ENCODE measurements at places on chromosomes 2 and 18. TPM values are rescaled to one million over a fixed set of nuclear protein-coding genes. Genes with fewer than 3 reads are reported as not detected.
A peak's percentile ranks its signal among the peaks of the same experiment; 100 is the strongest.

GRCh38 chr2:27712522-27712921 is 48.8 kb downstream of the SLC4A1AP start:
- H3K4me1 ChIP-seq: peaks cover 19% of the 10 kb centered on the region
- H3K36me3 ChIP-seq: no peaks in the 10 kb centered on the region

GRCh38 chr2:182133195-182133891 is 147.7 kb downstream of the PPP1R1C start:
- no peaks in the 10 kb centered on the region for H3K4me1 ChIP-seq
- no peak for DNase-seq
- H3K27me3 ChIP-seq: peaks cover 3% of the 10 kb centered on the region

- H3K27ac ChIP-seq: no peak overlapping the region
- H3K27me3 ChIP-seq: peaks cover 4% of the 10 kb centered on the region
- DNase-seq: no peak
- no peaks in the 10 kb centered on the region for H3K4me1 ChIP-seq
Observed at GRCh38 chr2:53424902-53425301, 342.7 kb upstream of the CHAC2 start.

DNA sequence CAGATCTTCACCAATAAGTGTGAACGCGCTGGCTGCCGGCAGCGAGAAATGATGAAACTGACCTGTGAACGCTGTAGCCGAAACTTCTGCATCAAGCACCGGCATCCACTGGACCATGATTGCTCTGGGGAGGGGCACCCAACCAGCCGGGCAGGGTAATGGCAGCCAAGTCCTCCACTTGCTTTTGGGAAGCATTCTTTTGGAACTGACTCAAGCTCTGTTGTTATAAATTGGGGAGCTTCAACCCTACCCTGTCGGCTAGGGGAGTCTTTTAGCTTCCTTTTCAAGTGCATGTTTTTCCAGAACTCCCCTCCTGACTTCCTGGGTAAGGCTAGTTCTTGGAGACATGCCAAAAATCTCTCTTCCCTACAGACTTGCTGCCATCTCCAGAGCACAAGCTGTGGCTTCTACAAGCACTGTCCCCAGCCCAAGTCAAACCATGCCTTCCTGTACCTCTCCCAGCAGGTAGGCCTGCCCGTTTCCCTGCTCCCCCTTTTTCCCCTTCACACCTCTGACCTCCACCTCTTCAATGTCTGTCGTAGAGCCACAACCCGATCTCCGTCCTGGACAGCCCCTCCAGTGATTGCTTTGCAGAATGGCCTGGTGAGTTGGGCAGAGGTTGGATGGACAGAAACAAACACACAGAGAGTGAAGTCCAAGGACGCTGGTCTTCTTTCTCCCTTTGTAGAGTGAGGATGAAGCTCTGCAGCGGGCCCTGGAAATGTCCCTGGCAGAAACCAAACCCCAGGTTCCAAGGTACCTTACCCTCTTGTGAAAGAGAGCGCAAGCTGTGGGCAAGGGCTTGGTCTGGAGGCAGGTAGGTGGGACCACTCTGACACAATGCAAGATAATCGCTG is 1.5 kb downstream of the ZFAND2B start:
- H3K27me3 ChIP-seq: no peaks in the 10 kb centered on the region
- H3K27ac ChIP-seq: peak overlapping the region; percentile 93
- peak overlapping the region; percentile 81 for H3K4me3 ChIP-seq
- H3K36me3 ChIP-seq: peaks cover 27% of the 10 kb centered on the region
- DNase-seq: no peak

- H3K27ac ChIP-seq: no peak overlapping the region
- H3K4me3 ChIP-seq: no peak overlapping the region
- no peak for DNase-seq
- H3K4me1 ChIP-seq: peaks cover 14% of the 10 kb centered on the region
- H3K27me3 ChIP-seq: peaks cover 32% of the 10 kb centered on the region
Observed at GRCh38 chr2:233584210-233584609, 17.6 kb upstream of the USP40 start.

GRCh38 chr2:130869441-130870160 is 32.9 kb downstream of the ARHGEF4 start:
- H3K4me3 ChIP-seq: no peak overlapping the region
- no peaks in the 10 kb centered on the region for H3K4me1 ChIP-seq
- H3K27me3 ChIP-seq: peaks cover 3% of the 10 kb centered on the region
- no peak for DNase-seq
- no peak overlapping the region for H3K27ac ChIP-seq
- no peaks in the 10 kb centered on the region for H3K36me3 ChIP-seq

TUBB8B gene
- not detected for total RNA-seq

DNA sequence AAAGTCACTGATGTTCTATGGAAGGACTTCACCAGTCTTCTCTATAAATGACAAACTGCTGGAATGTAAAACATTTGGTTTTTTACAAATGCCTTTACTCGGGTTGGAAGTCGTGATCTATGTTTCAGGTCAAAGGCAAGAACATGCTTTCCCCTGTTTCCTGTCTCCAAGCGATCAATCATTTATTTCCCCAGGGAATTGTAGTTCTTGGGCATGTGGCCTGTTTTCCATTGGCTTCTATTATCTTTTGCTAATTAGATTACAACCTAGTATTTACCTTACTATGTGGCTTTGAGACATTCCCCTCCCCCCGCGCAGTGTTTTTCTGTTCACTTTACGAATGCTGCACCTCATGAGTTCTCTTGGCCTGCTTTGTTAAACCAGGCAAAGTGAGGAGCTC is 684.2 kb downstream of the EPHA4 start:
- no peaks in the 10 kb centered on the region for H3K27me3 ChIP-seq
- no peak overlapping the region for H3K4me3 ChIP-seq
- no peaks in the 10 kb centered on the region for H3K36me3 ChIP-seq
- no peak overlapping the region for H3K27ac ChIP-seq

DNA sequence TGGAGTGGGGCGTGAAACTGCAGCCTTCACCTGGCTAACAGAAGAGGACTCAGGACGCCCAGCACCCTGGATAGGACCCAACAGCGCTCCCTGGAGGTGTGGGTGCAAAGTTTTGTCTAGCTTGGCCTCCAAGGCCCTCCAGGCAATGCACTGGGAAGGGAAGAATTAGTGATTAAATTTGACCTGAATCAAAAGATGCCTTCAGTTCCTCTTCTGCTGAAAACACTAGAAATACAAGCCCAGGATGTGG is 779 bp upstream of the TRIB2 start:
- peak; percentile 87 for DNase-seq
- peak overlapping the region; percentile 94 for H3K4me3 ChIP-seq
- H3K36me3 ChIP-seq: peaks cover 2% of the 10 kb centered on the region
- H3K27ac ChIP-seq: peak overlapping the region; percentile 88
- H3K4me1 ChIP-seq: peaks cover 34% of the 10 kb centered on the region

CNDP1 gene
- total RNA-seq: 0.28 TPM

DNA sequence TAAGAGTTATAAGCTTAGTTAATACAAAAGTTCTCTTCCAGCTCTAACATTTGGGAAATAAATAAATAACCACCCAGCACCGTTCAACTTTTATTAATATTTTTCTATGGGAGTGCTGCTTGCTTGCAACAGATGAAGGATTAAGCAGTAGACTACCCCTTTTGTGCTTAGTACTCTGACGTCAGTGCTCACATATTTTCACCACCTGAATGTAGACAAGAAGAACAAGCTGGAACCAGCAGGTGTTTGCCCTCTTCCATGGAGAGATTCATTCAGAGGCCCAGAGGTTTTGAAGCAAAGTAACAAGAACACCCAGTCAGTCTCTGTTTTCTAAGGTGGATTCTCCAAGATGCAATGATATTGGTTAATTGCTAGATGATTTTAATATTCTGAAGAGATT is 307.1 kb upstream of the PIK3C3 start:
- no peaks in the 10 kb centered on the region for H3K27me3 ChIP-seq
- no peak for DNase-seq
- H3K4me3 ChIP-seq: no peak overlapping the region
- H3K36me3 ChIP-seq: no peaks in the 10 kb centered on the region

GRCh38 chr2:126954831-126955230 is 56.1 kb downstream of the TEX51 start:
- no peak overlapping the region for H3K27ac ChIP-seq
- H3K4me3 ChIP-seq: no peak overlapping the region
- peaks cover 39% of the 10 kb centered on the region for H3K27me3 ChIP-seq
- H3K36me3 ChIP-seq: no peaks in the 10 kb centered on the region

DTNA gene
- total RNA-seq: not detected

PLEK gene
- 42.5 TPM for total RNA-seq

CRYGA gene
- total RNA-seq: not detected

LRRTM1 gene
- not detected for total RNA-seq

DNA sequence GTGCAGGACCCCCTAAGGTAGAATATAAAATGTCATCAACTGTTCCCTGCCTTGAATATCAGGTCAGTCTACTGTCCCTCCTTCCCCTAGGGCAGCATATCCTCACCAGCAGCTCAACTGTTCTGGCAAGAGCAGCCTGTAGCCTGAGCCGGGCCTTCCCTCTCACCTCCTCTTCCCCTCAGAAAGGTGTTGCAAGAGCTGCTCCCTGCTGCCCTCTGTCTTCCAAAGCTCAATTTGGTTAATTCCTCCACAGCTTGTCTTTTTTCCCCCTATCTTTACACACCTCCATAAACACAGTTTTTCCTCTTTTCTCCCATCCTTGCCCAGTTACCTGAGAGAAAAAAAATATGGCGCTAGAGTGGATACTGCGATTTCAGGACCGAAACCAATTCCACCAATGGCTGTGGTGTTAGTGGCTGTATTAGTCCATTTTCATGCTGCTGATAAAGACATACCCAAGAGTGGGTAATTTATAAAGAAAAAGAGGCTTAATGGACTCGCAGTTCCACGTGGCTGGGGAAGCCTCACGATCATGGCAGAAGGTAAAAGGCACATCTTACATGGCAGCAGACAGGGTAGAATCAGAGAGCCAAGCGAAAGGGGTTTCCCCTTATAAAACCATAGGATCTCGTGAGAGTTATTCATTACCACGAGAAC is 184.7 kb downstream of the MREG start:
- H3K27me3 ChIP-seq: peaks cover 13% of the 10 kb centered on the region
- H3K27ac ChIP-seq: no peak overlapping the region
- H3K4me1 ChIP-seq: peaks cover 8% of the 10 kb centered on the region
- peaks cover 2% of the 10 kb centered on the region for H3K36me3 ChIP-seq

- H3K4me3 ChIP-seq: no peak overlapping the region
- no peaks in the 10 kb centered on the region for H3K27me3 ChIP-seq
- no peak for DNase-seq
- H3K4me1 ChIP-seq: no peaks in the 10 kb centered on the region
Observed at GRCh38 chr2:166211079-166211478, 83.3 kb upstream of the SCN1A start.

GRCh38 chr2:216012133-216012829 is 1.1 kb downstream of the MREG start:
- H3K27me3 ChIP-seq: no peaks in the 10 kb centered on the region
- H3K27ac ChIP-seq: peak overlapping the region; percentile 69
- H3K36me3 ChIP-seq: peaks cover 6% of the 10 kb centered on the region
- H3K4me1 ChIP-seq: peaks cover 62% of the 10 kb centered on the region

- no peaks in the 10 kb centered on the region for H3K27me3 ChIP-seq
- H3K4me1 ChIP-seq: no peaks in the 10 kb centered on the region
- H3K4me3 ChIP-seq: no peak overlapping the region
- no peak for DNase-seq
- no peaks in the 10 kb centered on the region for H3K36me3 ChIP-seq
- H3K27ac ChIP-seq: no peak overlapping the region
Observed at GRCh38 chr2:195138435-195138834, 518.6 kb upstream of the SLC39A10 start.

GRCh38 chr2:167411367-167411766 is 523.1 kb downstream of the XIRP2 start:
- H3K4me3 ChIP-seq: no peak overlapping the region
- no peak overlapping the region for H3K27ac ChIP-seq
- H3K36me3 ChIP-seq: no peaks in the 10 kb centered on the region
- H3K27me3 ChIP-seq: no peaks in the 10 kb centered on the region
- H3K4me1 ChIP-seq: no peaks in the 10 kb centered on the region
- no peak for DNase-seq

E2F6 gene
- 11.8 TPM for total RNA-seq

DNA sequence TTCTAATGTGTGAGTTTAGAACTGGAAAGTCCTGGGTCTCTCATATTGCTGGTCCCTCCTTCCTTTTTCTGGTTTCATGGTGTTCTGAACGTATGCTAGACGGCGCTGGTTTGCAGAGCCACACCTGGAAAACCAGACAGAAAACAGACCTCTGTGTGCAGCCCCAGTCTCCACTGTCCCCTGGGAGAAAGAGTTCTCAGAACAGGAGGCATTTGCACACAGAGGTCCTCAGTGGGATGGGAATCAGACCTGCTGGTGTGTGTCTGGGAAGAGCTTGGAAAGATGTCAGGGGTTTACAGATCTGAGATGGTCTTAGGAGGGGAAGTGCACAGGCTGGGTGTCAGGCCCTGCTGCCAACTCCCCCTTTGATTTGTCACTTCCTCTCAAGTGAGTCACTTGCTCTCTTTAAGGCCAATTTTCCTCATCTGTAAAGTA is 14.9 kb upstream of the MBP start:
- H3K4me3 ChIP-seq: no peak overlapping the region
- peaks cover 27% of the 10 kb centered on the region for H3K4me1 ChIP-seq
- peaks cover 22% of the 10 kb centered on the region for H3K36me3 ChIP-seq
- H3K27me3 ChIP-seq: no peaks in the 10 kb centered on the region

- H3K4me3 ChIP-seq: no peak overlapping the region
- DNase-seq: no peak
- peaks cover 68% of the 10 kb centered on the region for H3K27me3 ChIP-seq
- H3K36me3 ChIP-seq: no peaks in the 10 kb centered on the region
Observed at GRCh38 chr2:69018678-69019095, 5.7 kb downstream of the ANTXR1 start.

LCLAT1 gene
- 22.8 TPM for total RNA-seq

GRCh38 chr2:15756882-15757819 is 165.5 kb downstream of the DDX1 start:
- no peaks in the 10 kb centered on the region for H3K27me3 ChIP-seq
- H3K36me3 ChIP-seq: no peaks in the 10 kb centered on the region
- no peak overlapping the region for H3K4me3 ChIP-seq

GRCh38 chr2:207413376-207413907 is 116.3 kb upstream of the CREB1 start:
- H3K27me3 ChIP-seq: peaks cover 20% of the 10 kb centered on the region
- no peak overlapping the region for H3K4me3 ChIP-seq
- H3K27ac ChIP-seq: no peak overlapping the region
- H3K4me1 ChIP-seq: peaks cover 10% of the 10 kb centered on the region
- DNase-seq: no peak
- H3K36me3 ChIP-seq: no peaks in the 10 kb centered on the region

DNA sequence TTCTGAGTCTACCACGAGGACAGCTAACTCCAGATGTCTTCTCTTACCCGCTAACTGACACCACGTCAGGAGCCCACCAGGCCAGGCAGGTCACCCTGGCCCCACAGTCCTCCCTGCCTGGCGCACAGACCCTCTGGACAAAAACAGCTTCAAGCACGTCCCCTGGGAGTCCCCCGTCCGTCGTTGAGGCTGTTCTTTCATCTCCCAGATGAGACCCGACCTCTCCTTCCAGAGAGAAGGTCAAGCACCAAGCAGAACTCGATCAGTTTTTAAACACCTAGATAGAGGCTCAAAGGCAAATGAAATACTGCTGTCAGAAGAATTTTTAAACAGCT is 57.8 kb downstream of the PARD6G start:
- H3K27ac ChIP-seq: no peak overlapping the region
- H3K36me3 ChIP-seq: no peaks in the 10 kb centered on the region
- H3K4me1 ChIP-seq: peaks cover 9% of the 10 kb centered on the region
- H3K4me3 ChIP-seq: no peak overlapping the region

CFAP65 gene
- total RNA-seq: not detected

- no peak for DNase-seq
- no peak overlapping the region for H3K4me3 ChIP-seq
- peaks cover 9% of the 10 kb centered on the region for H3K4me1 ChIP-seq
- H3K36me3 ChIP-seq: peaks cover 2% of the 10 kb centered on the region
- no peak overlapping the region for H3K27ac ChIP-seq
Observed at GRCh38 chr2:177340158-177340557, 52.4 kb upstream of the AGPS start.

DAW1 gene
- not detected for total RNA-seq

GRCh38 chr2:165113414-165113813 is 90.4 kb downstream of the SCN3A start:
- DNase-seq: no peak
- H3K27ac ChIP-seq: no peak overlapping the region
- no peaks in the 10 kb centered on the region for H3K27me3 ChIP-seq
- H3K36me3 ChIP-seq: no peaks in the 10 kb centered on the region
- no peak overlapping the region for H3K4me3 ChIP-seq
